Choroid plexus epithelial cell (primary cell): ENCODE measurements at places on chromosomes 7 and 10.

- peak; percentile 54 for DNase-seq
Observed at GRCh38 chr10:50416181-50416824, 165.0 kb upstream of the ASAH2 start.

DNA sequence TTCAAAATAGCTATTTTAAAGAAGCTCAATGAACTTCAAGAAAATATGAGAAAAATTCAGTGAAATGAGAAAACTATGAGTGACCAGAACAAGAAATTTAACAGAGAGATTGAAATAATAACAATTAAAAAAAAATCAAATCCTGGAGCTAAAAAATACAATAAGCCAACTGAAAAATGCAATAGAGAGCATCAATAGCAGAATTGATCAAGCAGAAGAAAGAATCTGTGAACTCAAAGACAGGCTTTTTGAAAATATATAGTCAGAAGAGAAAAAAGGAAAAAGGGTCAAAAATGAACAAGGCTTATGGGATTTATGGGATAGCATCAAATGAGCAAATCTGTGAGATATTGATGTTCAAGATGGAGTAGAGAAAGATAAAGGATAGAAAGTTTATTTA, 133.0 kb downstream of the OTUD1 start:
- DNase-seq, result no peak

DNA sequence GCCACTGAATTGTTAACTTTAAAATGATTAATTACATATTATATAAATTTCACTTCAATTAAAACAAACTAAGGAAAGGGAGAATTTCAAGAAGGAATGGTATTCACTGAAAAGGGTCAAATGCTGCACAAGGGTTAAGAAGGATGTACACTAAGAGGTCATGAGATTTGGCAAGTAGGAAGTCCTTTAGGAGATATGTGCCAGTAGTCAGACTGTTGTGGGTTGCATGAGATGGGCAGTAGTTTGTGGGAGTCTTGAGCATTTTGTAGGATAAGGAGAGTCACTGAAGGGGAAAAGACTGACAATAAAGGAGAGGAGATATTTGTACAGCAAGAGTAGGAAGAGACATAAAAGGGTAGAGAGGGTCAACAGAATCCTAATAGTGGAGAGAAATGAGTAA, 12.4 kb upstream of the PTPN12 start:
- no peak for DNase-seq

DNA sequence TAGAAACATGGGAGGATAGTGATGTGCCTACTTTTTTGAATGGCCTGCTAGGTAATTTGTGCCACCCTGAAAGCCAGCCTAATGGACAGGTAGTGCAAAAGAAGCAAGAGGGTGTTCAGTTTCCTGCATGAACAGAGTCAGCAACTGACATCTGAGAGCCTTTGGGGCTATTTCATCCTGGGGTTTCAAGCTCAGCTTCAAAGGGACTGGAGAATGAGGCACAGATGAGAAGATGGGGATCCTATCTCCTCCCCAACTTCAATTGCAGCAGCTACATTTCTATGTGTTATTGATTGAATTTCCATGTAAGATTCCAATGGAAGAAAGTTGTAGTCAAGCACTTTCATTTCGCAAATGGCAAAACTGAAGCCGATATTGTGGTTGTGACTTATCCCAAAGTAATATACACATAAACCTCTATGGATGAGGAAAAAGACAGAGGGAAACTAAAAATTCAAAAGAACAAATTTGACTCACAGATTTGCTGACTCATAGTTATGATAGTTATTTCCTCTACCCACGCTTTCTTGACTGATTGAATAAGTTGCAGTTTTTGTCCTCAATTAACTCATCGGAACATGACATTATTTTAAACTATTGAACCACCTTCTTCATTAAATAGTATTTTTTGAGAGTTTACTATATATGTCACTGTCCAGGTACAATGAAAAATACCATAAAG, 42.6 kb upstream of the NRP1 start:
- DNase-seq, result peak; percentile 67

DNA sequence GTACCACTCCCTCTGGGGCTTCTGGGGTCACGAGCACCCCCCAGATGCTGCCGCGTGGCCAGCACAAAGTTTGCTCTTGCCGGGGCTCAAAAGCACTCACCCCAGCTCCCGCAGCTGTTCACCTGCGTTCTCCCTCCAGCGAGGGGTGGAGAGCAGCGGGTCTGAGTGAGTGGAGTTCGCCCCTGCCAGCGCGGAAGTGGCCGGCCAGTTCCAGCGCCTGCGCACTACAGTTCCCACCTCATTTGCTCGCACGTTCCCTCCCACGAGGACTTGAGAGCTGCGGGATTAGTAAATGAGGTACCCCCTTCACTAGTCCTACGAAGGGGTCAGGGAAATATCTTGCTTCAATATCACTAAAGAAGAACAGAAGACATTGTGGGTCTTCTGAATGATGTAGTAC, 24.3 kb upstream of the LRRC72 start:
- DNase-seq, result no peak

- no peak for DNase-seq
Observed at GRCh38 chr7:94300176-94300835, 94.4 kb upstream of the COL1A2 start.

- peak; percentile 23 for DNase-seq
Observed at GRCh38 chr10:74333174-74333573, 182.2 kb downstream of the ADK start.

GRCh38 chr10:12724807-12725579, 276.5 kb downstream of the CCDC3 start:
- no peak for DNase-seq

DNA sequence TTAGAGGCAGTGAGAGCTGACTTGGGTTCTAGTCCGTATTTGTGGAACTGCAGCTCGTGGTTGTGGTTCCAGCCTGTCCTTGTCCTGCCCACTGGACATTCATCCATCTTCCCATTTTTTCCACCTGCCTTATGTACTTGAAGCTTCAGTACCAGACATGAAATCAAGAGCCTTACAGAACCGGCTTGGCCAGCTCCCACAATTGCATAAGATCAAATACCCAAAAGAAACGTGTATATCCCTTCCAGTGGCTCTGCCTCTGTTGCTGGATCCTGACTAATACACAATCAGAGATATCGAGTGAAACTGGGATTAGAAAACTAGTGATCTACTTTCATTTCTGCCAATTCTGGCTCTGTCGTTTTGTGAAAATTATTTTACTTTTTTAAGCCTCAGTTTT, 23.8 kb upstream of the LIPA start:
- no peak for DNase-seq

GRCh38 chr10:103630156-103630555, 136.7 kb downstream of the NEURL1 start:
- DNase-seq, result no peak

DNA sequence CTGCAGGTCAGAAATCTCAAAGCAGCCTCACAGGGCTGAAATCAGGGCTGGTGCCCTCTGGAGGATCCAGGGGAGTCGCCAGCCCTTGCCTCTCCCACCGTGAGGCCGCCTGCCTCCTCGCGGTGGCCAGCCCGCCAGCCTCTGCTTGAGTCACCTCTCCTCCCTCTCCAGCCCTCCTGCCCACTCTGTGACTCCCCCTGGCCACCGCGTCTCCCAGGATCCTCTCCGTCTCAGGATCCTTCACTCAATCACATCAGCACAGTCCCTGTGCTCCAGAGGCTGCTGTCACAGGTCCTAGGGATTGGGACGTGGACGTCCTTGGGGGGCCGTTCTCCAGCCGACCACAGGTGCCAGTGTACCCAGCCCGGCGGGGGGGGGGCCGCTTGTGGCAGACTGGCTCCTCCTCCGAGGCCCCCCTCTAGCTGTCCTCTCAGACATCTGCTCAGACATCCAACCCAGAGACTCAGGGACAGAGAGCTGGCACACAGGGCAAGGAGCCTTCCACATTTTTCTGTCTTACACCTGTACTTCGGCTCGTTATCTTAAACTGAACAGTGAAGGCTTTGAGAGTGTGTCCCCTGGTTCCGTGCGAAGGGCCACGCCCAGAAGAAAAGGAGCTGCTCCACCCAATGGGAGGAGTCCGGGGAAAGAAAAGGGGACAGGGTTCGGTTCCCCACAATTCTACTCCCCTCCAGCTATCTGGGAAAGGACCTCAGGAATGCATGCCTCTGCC, 9.4 kb upstream of the PPP2R2D start:
- DNase-seq, result no peak

- no peak for DNase-seq
Observed at GRCh38 chr10:80485946-80486764, 32.0 kb downstream of the TSPAN14 start.

DNA sequence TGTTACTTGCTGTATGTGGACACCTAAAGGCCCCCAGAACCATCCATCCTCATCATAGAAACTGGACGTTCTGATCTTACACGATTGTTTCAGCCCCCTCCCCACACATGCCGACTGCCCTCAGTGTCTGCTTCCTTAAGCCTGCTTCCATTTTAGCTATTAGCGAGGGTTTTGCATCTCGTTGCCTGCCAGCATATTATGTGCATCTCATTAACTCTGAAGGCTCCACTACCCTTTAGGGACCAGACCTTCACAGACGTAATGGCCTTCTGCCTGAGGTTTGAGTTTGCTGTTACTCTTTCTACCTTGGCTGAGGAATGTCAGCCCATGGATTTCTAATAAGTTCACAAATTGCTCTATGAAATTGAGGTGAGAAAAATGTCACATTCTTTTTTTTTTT, 53.9 kb upstream of the LRGUK start:
- DNase-seq, result no peak

DNA sequence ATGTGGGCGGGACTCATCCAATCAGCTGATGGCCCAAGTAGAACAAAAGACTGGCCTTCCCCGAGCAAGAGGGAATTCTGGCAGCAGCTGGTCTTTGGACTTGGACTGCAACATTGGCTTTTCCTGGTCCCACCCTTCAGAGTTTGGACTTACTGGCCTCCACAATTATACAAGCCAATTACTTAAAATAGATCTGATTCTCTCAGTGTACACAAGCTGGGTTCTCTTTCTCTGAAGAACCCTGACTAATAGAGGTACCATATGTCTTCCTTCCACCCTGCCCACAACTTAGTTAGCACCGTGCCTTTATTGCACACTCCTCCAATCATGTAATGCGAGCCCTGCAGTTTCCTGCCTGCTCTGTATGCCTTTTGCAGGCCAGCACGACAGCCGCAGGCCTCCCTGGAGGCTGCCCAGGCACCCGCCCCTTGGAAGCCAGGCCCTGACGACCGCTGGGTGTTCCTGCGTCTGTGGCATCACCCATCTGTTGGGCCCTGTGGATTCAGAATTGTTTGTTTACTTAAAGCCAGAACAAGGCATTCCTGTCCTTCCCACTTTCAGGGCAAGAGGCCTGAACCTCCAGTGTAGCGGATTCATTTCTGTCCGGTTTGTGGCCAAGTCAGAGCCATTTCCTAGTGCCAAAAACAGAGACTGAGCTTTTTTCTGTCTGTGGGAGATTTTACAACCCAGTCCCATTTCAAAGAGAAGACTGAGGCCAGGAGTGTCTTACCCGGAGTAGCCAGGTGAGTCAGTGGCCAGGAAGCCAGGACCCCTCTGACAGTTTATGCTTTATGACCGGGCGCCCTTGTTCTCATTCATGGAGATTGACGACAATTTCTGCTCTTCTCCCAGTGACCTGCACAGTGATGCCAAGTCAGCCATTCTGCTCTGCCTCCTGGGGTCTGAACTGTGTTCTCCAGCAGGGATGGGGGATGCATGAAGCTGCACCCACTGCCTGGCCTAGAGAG, 968 bp upstream of the INMT start:
- peak; percentile 94 for DNase-seq

DNA sequence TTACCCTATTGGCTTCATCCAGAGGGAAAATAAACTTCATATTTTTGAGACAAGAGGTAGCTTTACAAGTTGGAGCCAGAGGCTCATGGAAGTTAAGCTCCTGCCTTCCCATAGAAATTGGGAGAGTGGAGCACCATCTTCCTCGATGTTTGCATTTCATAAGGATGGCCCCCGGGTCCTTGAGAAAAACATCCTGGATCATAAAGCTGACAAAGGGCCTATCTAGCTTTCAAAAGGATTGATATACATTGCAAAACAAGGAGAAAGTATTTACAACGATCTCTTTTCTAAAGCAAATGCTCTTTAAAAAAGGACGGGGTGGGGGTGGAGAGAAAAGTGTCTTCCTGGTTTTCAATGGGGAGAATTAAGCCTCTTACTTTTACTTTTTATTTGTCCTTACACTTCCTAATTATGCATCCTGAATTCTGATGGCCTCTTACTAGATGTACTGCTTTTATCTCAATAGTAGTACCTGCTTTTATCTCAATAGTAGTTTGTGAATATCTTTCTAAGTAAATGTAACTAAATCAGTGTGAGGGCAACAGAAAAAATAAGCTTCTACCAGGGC, 65.6 kb downstream of the PTPRZ1 start:
- no peak for DNase-seq

GRCh38 chr10:111297351-111297848, 220.6 kb downstream of the ADRA2A start:
- no peak for DNase-seq

- DNase-seq, result peak; percentile 41
Observed at GRCh38 chr10:102344067-102344466, 51.4 kb upstream of the NFKB2 start.

DNA sequence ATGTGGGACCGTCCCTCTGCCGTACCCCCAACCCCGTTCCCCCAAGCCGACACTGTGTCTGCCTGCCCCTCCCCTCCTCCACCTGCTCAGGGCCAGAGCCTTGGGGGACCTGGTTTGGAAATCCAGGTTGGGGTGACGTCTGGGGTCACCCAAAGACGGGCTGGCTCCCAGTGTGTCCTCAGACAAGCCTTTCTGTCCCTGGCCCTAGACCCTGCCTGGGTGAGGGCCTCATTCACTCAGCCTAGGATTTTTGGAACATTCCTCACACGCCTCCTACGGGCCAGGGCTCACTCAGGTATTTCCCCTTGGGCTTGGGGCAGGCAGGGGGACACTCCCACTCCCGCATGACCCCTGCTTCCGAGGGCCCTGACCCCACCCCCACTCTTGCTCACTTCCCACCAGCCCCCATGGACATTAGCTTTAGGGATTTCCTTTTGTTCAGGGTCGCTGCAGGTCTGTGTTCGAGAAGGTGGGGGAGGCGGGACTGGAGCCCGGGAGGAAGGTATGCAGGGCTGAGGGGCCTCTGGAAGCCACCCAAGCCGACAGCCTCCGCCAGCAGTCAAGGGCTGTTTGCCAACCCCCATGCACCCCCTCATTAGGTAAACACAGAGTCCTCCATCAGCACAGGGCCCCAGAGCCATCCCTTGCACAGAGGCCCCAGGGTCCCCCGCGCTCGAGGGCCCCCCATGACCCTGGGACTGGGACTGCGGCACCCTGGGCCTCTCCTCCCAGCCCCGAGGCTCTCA, 35.1 kb downstream of the PDGFA start:
- DNase-seq, result no peak

DNA sequence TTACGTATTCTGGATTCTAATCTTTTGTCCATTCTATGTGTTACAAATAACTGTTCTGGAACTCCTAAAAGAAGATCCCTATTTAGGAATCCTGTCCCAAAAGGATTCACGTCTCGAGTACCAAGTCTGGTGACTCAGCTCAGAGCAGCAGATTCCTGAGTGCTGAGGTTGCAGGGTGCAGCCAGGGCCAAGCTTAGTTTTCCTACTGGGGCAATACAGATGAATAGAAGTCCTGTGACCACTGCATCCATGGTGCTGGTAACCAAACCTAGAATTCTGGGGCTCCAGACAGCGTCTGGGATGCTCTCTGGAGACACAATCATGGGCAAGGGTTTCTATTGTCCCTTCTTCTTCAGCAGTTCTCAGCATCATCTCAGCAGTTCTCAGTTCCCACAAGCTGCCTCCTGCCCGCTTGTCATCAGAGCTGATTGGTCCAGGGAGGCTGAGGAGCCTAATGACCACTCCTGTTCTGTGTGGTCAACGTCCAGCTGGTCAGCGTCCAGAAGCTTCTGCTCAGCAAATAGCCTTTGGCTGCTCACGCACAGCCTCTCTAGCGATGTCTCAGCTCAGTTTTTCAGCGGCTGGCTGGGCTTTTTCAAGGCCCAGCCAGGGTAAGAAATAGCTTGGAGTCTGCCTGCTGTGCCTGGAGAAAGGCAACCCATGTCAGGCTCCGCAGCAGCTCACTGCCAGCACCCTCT, 50.4 kb upstream of the C7orf33 start:
- DNase-seq, result peak; percentile 50
